ENCODE measurements at places on chromosomes 4 and X.

DNA sequence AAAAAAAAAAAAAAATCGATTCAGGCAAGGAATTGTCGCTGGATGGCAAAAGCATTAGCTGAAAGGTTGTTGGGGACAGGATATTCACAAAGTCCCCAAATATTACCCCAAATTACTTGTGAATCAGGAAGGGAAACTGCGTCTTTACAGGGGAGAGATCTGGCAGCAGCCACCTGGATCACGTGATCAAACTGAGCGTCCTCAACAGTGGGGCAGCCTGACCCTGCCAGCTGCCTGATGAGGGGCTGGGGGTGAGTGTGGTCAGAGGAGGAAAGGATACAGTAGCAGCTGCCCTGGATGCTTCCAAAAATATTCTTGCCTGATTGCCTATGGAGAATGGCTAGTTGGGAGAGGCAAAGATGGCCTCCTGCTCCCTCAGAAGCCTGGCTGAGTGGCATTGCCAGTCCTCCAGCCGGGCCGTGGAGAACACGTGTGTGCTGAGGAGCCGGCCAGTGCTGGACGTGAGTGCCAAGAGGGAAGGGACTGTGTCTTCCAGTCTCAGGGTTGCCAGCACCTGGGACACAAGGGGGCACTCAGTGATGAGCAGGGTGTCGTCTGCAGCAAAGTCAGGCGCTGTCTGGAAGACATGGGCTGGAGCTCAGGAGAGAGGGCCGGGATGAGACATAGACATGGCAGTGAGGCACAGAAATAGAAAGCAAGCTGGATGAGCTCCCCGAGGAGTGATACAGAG is 3.0 kb upstream of the LAGE3 start:
- no peak for DNase-seq

DNA sequence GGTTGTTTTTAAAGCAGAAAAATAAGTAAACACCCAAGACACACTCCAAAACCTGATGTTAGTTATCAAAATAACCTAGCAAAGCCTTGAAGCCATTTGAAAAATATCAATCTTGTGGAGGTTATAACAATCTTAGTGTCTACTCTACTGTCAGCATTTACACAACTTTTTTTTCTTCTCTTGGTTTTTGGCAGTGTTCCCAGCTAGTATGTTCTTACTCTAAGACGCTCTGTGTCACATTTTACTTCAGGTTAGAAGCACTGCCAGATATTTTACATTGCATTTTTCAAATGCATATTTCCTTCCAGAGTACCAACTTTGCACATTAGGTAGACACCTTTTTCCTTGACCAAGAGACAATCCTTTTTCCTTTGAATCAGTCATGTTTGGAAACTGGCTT is 114.0 kb upstream of the INPP4B start:
- DNase-seq = no peak

GRCh38 chr4:100511896-100512295 is 5.9 kb downstream of the EMCN start:
- no peak for DNase-seq

- DNase-seq = no peak
Measured at GRCh38 chrX:124641737-124642491, 295.6 kb downstream of the SH2D1A start.

DNA sequence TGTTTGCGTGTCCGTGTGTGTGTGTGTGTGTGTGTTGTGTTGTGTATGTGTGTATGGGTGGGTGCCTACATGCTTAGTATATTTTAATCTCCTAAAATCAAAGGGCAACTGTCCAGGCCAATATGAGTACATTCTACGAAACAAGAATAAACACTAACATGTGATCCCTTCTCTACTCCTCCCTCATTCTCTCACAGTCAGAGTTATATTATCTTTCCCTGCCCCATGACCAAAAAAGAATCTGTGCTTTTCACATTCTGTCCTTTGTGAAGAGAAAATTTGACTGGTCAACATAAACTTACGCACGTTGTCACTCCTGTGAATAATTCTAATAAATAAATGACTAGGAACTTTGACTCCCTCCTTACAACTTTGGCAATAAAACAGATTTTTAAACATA is 532.9 kb downstream of the DMD start:
- no peak for DNase-seq

- DNase-seq = no peak
Measured at GRCh38 chr4:4549534-4549933, 7.7 kb upstream of the STX18 start.

DNA sequence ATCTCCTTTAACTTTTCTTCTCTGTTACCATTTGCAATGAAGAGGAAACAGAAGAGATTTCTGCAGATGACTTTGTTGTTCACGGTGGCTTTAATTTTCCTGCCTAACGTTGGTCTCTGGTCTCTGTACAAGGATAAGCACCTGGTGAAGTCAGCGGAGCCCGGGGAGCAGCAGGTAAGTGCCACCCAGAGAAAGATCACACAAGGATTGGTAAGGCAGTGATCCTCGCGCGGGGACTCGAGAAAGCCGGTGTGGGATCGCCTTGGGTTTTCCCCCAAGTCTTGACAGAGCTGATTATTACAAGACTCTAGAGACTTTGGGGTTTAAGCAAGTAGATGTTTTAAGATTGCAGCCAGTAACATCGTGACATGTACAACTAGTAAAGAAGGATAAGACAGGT is 1.3 kb downstream of the GALNTL6 start:
- no peak for DNase-seq

GRCh38 chr4:56653461-56654237 is 27.4 kb downstream of the HOPX start:
- no peak for DNase-seq

DNA sequence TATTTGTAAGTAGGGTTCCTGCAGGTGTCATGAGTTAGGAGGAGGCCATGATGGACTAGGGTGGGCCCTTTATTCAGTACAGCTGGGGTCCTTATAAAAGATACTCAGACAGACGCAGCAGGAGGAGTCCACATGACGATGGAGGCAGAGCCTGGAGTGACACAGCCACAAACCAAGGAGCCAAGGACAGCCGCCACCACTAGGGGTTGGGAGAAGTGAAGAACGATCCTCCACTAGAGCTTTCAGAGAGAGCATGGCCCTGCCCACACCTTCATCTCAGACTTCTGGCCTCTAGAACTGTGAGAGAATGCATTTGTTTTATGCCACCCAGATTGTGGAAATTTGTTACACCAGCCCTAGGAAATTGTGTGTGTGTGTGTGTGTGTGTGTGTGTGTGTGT is 31.1 kb downstream of the JAKMIP1 start:
- no peak for DNase-seq

GRCh38 chr4:143369552-143369951 is 32.9 kb downstream of the GAB1 start:
- DNase-seq = no peak

- no peak for DNase-seq
Measured at GRCh38 chrX:74779175-74779574, 146.1 kb downstream of the NEXMIF start.

- DNase-seq = no peak
Measured at GRCh38 chrX:17597327-17597726, 140.0 kb upstream of the SCML1 start.

- no peak for DNase-seq
Measured at GRCh38 chr4:1632109-1633104, 51.7 kb downstream of the FAM53A start.

GRCh38 chr4:184757810-184758209 is 23.9 kb upstream of the CENPU start:
- no peak for DNase-seq

GRCh38 chr4:130092187-130093015 is 996.4 kb downstream of the C4orf33 start:
- DNase-seq = no peak

Measured in NCI-H2107 (cell line).